ENCODE measurements at places on chromosomes 1 and 21.

- DNase-seq, result peak; percentile 61
These were observed 65.9 kb downstream of the PIK3CD start for GRCh38 chr1:9717193-9718005.

- no peak for DNase-seq
These were observed 33.2 kb upstream of the KIAA0040 start for GRCh38 chr1:175225805-175226129.

DNA sequence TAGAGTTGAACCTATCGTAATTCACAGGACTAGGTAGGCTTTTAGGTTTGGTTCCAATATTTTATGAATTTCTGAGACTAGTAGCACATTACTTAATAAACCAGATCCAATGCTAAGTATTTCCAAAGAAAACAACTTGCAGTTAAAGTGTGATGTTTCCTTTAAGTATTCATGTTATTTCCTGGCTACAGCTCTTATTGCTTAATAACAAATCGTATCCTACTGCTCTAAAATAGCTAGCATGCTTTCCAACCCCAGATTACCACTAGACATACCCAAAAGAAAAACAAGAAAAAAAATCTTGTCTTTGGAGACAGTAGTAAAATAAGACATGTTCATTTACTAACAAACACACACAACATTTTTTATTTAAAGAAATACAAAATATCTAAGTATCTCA is 898 bp downstream of the KRTAP27-1 start:
- DNase-seq, result no peak

- no peak for DNase-seq
These were observed 69.8 kb downstream of the STUM start for GRCh38 chr1:226618380-226618779.

All from NCI-H1436 (cell line).